ENCODE measurements at places on chromosomes 4 and X.
A peak's percentile ranks its signal among the peaks of the same experiment; 100 is the strongest.

- DNase-seq, result no peak
Measured at GRCh38 chr4:88933414-88934160, 123.4 kb downstream of the FAM13A start.

GRCh38 chrX:101676571-101676970 lies 16.9 kb upstream of the ARMCX2 start:
- DNase-seq, result no peak

- DNase-seq, result no peak
Measured at GRCh38 chr4:173254646-173255045, 79.5 kb downstream of the HMGB2 start.

DNA sequence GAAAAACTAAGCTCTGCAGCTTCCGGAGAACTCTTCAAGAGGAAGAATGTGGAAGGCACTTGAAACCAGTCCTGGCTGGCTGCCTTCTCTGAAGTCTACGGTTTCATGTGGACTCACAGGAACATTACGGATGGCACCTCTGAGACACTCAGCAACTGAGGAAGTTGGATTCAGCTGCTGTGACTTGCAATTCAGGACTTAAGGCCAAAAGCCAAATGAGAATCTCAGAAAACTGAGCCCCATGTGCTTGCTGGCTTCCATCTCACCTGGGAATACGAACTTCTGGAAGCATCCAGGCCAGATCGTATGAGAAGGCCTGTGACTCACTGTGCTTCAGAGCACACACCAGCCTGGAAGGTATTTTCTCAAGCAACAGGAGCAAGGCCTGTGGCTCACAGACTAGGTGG lies 107.8 kb upstream of the GPC4 start:
- DNase-seq, result no peak

GRCh38 chrX:150873616-150874015 lies 24.9 kb downstream of the CD99L2 start:
- DNase-seq, result peak; percentile 7

DNA sequence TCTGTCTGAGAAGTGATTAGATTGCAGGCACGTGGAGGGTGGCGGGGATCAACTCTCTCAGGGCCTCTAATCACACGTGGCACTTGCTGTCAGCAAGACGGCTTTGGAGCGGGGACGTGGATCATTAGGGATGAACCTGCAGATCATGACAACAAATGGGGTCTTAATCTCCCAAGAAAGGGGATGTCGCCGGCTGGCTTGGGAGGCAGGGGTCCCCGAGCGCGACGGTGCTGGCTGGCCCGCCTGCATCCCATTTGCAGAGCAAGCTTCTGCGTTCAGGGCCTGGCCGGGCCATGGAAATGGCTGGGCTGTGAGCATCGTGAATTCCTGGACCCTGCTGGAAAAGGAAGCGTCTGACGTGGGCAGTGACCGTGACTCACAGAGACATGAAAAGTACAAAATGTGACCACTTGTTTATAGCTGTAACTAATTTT lies 85.1 kb upstream of the SHOX start:
- no peak for DNase-seq

GRCh38 chr4:125039550-125039949 lies 275.2 kb upstream of the FAT4 start:
- no peak for DNase-seq
